ENCODE measurements at places on chromosomes 7 and 10. TPM values are rescaled to one million over a fixed set of nuclear protein-coding genes. Genes with fewer than 3 reads are reported as not detected.

GRCh38 chr7:49324040-49324439 is 399.7 kb downstream of the CDC14C start:
- no peaks in the 10 kb centered on the region for H3K36me3 ChIP-seq
- no peaks in the 10 kb centered on the region for H3K4me1 ChIP-seq
- no peak overlapping the region for H3K4me3 ChIP-seq
- no peaks in the 10 kb centered on the region for H3K27me3 ChIP-seq
- no peak overlapping the region for H3K27ac ChIP-seq

Gene NRBF2
- 24.1 TPM for total RNA-seq

DNA sequence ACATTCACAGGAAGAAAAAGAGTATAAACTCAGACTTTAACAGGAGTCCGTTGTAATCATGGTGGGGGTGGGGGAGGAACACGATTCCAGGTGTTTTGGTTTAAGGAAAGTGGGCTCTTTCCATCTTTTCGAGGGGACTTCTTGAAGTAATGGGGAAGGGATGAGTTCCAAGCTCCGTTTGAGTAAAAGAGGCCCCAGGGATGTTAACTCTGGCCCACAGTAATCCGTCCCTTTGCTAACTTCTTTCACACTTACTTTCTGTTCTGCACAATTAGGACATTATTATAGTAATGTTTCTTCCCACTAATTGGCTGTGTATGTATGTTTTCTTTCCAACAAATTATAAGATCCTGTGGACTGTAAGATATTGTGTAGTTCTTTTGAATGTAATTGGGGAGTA is 374.4 kb downstream of the BBS9 start:
- H3K36me3 ChIP-seq: no peaks in the 10 kb centered on the region
- H3K27me3 ChIP-seq: no peaks in the 10 kb centered on the region
- H3K27ac ChIP-seq: no peak overlapping the region
- no peak for DNase-seq
- no peak overlapping the region for H3K4me3 ChIP-seq

Gene DRGX
- total RNA-seq: not detected

DNA sequence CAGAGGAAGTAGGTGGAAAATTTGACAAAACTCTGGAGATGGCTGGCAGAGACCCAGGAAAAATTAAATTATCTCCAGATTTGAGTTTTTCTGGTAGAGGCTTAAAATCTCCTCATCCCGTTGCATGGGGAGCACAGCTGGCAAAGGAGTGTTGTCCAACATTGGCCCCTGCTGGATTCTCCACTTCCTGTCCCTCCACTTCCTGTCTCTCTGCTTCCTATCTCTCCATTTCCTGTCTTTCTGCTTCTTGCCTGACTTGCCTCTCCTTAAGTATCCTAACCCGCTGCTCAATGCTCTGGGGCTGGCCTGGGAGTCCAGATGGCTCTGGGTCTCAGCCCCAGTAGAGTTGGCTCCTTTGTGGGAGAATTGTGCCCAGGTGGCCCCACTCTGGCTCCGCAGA is 65.8 kb upstream of the EMX2 start:
- H3K27ac ChIP-seq: no peak overlapping the region
- DNase-seq: no peak
- peaks cover 46% of the 10 kb centered on the region for H3K27me3 ChIP-seq
- no peaks in the 10 kb centered on the region for H3K4me1 ChIP-seq
- H3K36me3 ChIP-seq: no peaks in the 10 kb centered on the region

- no peak for DNase-seq
- no peaks in the 10 kb centered on the region for H3K4me1 ChIP-seq
- no peak overlapping the region for H3K4me3 ChIP-seq
- no peaks in the 10 kb centered on the region for H3K27me3 ChIP-seq
Observed at GRCh38 chr10:63068246-63068645, 64.9 kb upstream of the NRBF2 start.

Gene TPST1
- 30.5 TPM for total RNA-seq

Gene CPA1
- 0.34 TPM for total RNA-seq

GRCh38 chr7:157795643-157796042 is 458.8 kb downstream of the DNAJB6 start:
- no peak overlapping the region for H3K27ac ChIP-seq
- H3K4me3 ChIP-seq: no peak overlapping the region

DNA sequence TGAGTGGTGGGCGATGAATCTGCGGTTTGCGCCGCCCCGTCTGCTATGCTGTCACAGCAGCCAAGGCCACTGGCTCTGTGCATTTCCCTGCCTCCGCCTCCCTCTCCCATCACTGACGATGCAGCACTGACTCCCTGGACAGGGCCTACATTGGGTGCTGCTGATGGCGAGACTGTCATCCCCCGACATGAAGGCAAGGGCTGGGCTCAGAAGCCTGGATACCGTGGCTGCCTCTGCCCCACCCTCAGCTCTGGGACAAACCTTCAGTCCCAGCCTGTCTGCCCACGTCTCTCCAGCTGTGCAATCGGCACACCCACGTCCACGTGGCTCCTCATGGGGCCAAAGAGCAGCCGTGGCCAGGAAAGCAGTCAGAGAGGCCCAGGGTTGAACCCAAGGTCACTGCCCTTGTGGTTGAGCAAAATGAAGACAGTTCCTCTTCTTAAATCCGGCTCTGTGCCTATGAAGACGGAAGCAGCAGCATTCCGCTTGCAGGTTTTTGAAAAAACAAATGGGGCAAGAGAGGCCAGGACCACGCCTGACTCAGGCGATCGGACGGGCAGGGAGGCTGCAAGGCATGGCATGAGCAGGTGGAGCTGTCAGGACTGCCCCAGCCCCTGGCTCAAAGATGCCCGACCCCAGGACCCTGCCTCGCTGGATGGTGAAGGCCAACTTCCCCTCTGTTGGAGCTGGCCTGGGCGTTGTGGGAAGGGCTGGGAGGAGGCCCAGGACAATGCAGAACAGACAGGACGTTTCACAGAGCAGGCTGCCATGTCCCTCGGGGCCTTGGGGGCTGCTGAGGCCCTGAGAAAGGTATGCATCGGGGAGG is 517.5 kb downstream of the DNAJB6 start:
- H3K36me3 ChIP-seq: peaks cover 6% of the 10 kb centered on the region
- no peak overlapping the region for H3K27ac ChIP-seq
- H3K27me3 ChIP-seq: peaks cover 7% of the 10 kb centered on the region
- peak overlapping the region; percentile 22 for H3K4me3 ChIP-seq

- DNase-seq: no peak
- H3K27ac ChIP-seq: no peak overlapping the region
- no peaks in the 10 kb centered on the region for H3K36me3 ChIP-seq
- H3K4me3 ChIP-seq: no peak overlapping the region
Observed at GRCh38 chr10:1295756-1296480, 239.7 kb downstream of the WDR37 start.

Gene AMZ1
- total RNA-seq: 1.3 TPM

GRCh38 chr7:69808391-69808790 is 210.1 kb downstream of the AUTS2 start:
- no peak overlapping the region for H3K27ac ChIP-seq
- H3K4me1 ChIP-seq: no peaks in the 10 kb centered on the region
- no peaks in the 10 kb centered on the region for H3K36me3 ChIP-seq
- H3K27me3 ChIP-seq: no peaks in the 10 kb centered on the region

Gene TMEM106B
- total RNA-seq: 43.3 TPM

- H3K27ac ChIP-seq: peak overlapping the region; percentile 96
- H3K36me3 ChIP-seq: no peaks in the 10 kb centered on the region
- no peaks in the 10 kb centered on the region for H3K27me3 ChIP-seq
- DNase-seq: no peak
- no peaks in the 10 kb centered on the region for H3K4me1 ChIP-seq
Observed at GRCh38 chr7:87874066-87874465, 2.1 kb downstream of the SLC25A40 start.

DNA sequence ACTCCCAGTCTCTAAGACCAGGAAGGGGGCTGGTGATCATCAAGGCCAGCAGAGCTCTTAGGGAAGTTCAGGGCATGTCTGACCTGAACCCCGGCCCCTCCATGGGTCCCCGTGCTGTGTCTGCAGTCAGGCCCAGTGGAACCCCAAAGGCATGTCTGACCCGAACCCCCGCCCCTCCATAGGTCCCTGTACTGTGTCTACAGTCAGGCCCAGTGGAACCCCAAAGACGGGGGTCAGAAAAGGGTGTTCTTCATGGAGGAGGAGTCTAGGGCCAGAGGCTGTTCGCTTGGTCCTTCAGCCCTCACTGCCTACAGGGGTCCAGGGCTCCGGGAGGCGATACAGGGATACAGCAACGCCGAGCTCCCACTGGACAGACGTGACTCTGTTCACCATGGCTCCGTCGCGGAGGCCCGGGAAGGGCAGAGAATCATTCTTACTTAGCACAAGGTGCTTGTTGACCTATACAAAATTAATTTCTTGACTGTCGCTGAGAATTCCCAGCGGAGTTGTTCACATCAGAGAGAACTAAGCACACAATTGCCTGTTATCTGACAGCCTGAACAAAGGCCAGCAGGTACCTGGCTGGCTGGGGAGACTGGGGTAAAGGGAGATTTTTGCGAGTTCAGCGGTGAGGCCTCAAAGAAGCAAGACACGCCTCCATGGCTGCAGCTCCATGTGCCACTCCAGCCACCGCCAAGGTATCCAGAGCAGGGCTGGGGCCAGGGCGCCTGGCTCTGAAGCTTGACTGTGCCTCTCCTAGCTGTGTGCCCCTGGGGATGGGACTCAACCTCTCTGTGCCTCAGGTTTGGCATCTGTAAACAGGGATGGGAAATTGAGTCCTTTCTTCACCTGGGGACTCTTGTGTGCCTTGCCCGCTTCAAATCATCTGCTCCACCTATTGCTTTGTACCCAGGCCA is 26.8 kb downstream of the EN2 start:
- no peak overlapping the region for H3K4me3 ChIP-seq
- no peaks in the 10 kb centered on the region for H3K4me1 ChIP-seq
- H3K36me3 ChIP-seq: no peaks in the 10 kb centered on the region
- peaks cover 92% of the 10 kb centered on the region for H3K27me3 ChIP-seq

DNA sequence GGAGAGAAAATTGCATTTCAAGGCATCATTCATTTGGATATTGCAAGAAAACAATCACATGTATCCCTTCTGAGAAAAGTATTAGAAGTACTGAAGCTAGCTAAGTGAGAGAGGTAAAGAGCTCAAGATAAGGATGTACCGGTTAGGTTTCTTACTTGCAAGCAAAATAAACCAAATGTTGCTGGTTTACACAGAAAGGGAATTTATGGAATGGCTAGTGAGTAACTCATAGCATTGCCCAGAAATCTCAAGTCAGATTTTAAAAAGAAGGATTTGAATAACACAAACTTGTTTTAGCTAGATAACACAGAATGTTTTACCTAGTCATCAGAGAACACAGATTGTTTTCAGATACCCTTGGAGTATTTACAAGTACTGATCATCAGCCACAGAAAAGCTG is 30.6 kb downstream of the KLHL7 start:
- H3K4me1 ChIP-seq: no peaks in the 10 kb centered on the region
- H3K27ac ChIP-seq: no peak overlapping the region
- no peak overlapping the region for H3K4me3 ChIP-seq
- no peaks in the 10 kb centered on the region for H3K36me3 ChIP-seq
- no peaks in the 10 kb centered on the region for H3K27me3 ChIP-seq
- no peak for DNase-seq

DNA sequence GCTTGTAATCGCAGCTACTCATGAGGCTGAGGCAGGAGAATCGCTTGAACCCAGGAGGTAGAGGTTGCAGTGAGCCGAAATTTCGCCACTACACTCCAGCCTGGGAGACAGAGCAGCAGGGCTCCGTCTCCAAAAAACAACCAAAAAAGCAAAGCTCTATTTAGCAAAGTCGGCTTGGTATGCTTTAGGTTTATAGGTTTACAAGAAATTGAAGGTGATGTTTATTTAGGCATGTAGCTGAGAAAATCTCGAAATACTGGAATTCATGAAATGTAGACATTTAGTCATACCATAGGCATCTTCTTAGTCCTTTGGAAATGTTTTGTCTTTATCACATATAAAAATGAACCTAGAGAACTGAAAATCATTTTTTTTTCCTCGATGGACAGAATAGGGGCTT is 453.8 kb upstream of the ANKRD30A start:
- no peak overlapping the region for H3K27ac ChIP-seq
- DNase-seq: no peak
- H3K4me1 ChIP-seq: no peaks in the 10 kb centered on the region
- no peaks in the 10 kb centered on the region for H3K36me3 ChIP-seq
- no peak overlapping the region for H3K4me3 ChIP-seq
- no peaks in the 10 kb centered on the region for H3K27me3 ChIP-seq

Gene OR2A42
- not detected for total RNA-seq

- no peak overlapping the region for H3K27ac ChIP-seq
- H3K36me3 ChIP-seq: no peaks in the 10 kb centered on the region
- no peak for DNase-seq
- no peak overlapping the region for H3K4me3 ChIP-seq
- no peaks in the 10 kb centered on the region for H3K27me3 ChIP-seq
- H3K4me1 ChIP-seq: peaks cover 22% of the 10 kb centered on the region
Observed at GRCh38 chr7:114970308-114970707, 48.4 kb downstream of the MDFIC start.

GRCh38 chr10:112689327-112690072 is 242.5 kb downstream of the VTI1A start:
- H3K27ac ChIP-seq: no peak overlapping the region
- H3K27me3 ChIP-seq: no peaks in the 10 kb centered on the region
- DNase-seq: no peak
- H3K36me3 ChIP-seq: no peaks in the 10 kb centered on the region
- H3K4me3 ChIP-seq: no peak overlapping the region

- no peak overlapping the region for H3K27ac ChIP-seq
- no peak for DNase-seq
Observed at GRCh38 chr10:4181621-4182049, 396.6 kb upstream of the KLF6 start.

DNA sequence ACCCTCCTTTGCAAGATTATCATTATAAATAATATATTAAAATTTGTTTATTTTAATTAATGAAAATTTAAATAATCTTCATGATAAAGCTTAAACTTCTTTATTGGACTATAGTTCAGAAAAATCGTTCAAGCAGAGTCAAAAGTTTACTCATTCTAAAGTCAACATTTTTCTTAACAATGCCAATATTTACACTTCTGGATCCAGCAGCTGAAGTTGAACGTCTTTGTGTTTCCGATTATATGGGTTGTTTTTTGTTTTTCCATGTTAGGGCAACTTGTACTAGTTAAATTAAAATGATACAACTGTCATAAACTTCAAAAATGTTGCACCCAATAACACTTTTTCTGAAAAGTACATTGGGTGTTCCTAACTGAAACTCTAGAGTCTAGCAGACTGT is 43.8 kb downstream of the GRB10 start:
- no peaks in the 10 kb centered on the region for H3K36me3 ChIP-seq
- no peak overlapping the region for H3K27ac ChIP-seq
- H3K4me1 ChIP-seq: peaks cover 8% of the 10 kb centered on the region
- no peaks in the 10 kb centered on the region for H3K27me3 ChIP-seq
- no peak for DNase-seq

GRCh38 chr10:120184547-120185337 is 272.3 kb upstream of the PLPP4 start:
- no peaks in the 10 kb centered on the region for H3K27me3 ChIP-seq
- H3K36me3 ChIP-seq: no peaks in the 10 kb centered on the region
- no peak overlapping the region for H3K4me3 ChIP-seq
- no peak overlapping the region for H3K27ac ChIP-seq
- DNase-seq: no peak
- H3K4me1 ChIP-seq: no peaks in the 10 kb centered on the region

Data from left lung (tissue), 14 donors.